ENCODE measurements at places on chromosomes 16 and 17.

- H3K27me3 ChIP-seq, result peaks cover 14% of the 10 kb centered on the region
- DNase-seq, result no peak
- H3K4me3 ChIP-seq, result no peak overlapping the region
- H3K4me1 ChIP-seq, result no peaks in the 10 kb centered on the region
Observed at GRCh38 chr17:33116021-33116551, 124.4 kb downstream of the SPACA3 start.

- H3K4me3 ChIP-seq, result peak overlapping the region; percentile 39
- H3K36me3 ChIP-seq, result peaks cover 4% of the 10 kb centered on the region
- H3K27me3 ChIP-seq, result no peaks in the 10 kb centered on the region
Observed at GRCh38 chr17:76385892-76386786, 1.7 kb downstream of the SPHK1 start.

GRCh38 chr16:27123795-27124409 is 57.2 kb downstream of the C16orf82 start:
- H3K27me3 ChIP-seq, result peaks cover 7% of the 10 kb centered on the region
- DNase-seq, result no peak
- no peaks in the 10 kb centered on the region for H3K4me1 ChIP-seq
- H3K36me3 ChIP-seq, result no peaks in the 10 kb centered on the region
- no peak overlapping the region for H3K4me3 ChIP-seq
- H3K27ac ChIP-seq, result no peak overlapping the region

GRCh38 chr16:77689971-77690370 is 32.3 kb upstream of the NUDT7 start:
- DNase-seq, result no peak
- H3K4me1 ChIP-seq, result no peaks in the 10 kb centered on the region
- H3K36me3 ChIP-seq, result no peaks in the 10 kb centered on the region

GRCh38 chr17:2222901-2223616 is 80.5 kb downstream of the SMG6 start:
- DNase-seq, result no peak
- no peak overlapping the region for H3K4me3 ChIP-seq
- H3K27me3 ChIP-seq, result no peaks in the 10 kb centered on the region
- H3K4me1 ChIP-seq, result peaks cover 11% of the 10 kb centered on the region
- peaks cover 16% of the 10 kb centered on the region for H3K36me3 ChIP-seq

DNA sequence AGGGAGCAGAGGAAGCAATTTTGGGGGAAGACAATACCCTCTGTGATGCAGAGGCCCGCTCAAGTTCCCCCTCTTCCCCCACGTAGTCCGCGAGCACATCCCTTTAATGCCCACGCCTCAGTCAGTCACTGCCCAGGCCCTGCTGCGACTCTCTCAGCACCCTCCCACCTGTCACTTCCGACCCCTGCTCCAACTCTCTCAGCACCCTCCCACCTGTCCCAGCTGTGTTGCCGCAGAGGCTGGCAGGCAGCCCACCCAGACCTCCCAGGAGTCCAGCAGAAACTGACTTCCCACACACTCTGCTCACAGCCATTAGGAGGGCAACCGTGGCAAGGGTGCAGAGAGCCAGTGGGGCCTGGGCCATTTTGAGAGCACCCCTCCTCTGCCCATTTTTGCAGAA is 92.7 kb downstream of the WSCD1 start:
- DNase-seq, result no peak
- H3K36me3 ChIP-seq, result no peaks in the 10 kb centered on the region
- H3K27ac ChIP-seq, result no peak overlapping the region
- H3K27me3 ChIP-seq, result peaks cover 11% of the 10 kb centered on the region
- H3K4me1 ChIP-seq, result no peaks in the 10 kb centered on the region

DNA sequence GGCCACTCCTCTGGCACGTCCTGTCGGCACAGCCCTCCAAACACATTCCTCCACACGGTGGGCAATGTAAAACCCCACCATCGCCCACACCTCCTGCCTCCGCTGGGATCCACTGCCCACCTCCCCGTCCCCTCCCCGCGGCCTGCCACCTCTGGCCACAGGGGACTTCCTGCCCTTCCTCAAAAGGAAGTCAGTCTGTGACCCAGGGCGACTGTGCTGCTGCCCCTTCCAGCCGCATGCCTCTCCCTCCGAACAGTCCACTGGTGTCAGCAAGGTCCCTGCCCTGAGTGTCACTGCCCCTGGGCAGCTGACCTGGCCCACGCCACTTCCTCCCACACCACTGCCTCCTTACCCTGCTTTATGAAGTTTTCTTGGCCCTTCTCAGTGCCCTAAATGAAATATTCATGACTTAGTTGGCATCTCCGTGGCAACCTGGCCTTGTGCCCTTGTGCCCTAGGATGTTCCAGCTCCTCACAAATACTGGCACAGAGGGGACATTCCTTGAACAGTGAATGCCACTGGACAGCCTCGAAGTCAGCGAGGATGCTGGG is 2.0 kb downstream of the PLD6 start:
- H3K4me3 ChIP-seq, result peak overlapping the region; percentile 77
- H3K4me1 ChIP-seq, result peaks cover 13% of the 10 kb centered on the region

DNA sequence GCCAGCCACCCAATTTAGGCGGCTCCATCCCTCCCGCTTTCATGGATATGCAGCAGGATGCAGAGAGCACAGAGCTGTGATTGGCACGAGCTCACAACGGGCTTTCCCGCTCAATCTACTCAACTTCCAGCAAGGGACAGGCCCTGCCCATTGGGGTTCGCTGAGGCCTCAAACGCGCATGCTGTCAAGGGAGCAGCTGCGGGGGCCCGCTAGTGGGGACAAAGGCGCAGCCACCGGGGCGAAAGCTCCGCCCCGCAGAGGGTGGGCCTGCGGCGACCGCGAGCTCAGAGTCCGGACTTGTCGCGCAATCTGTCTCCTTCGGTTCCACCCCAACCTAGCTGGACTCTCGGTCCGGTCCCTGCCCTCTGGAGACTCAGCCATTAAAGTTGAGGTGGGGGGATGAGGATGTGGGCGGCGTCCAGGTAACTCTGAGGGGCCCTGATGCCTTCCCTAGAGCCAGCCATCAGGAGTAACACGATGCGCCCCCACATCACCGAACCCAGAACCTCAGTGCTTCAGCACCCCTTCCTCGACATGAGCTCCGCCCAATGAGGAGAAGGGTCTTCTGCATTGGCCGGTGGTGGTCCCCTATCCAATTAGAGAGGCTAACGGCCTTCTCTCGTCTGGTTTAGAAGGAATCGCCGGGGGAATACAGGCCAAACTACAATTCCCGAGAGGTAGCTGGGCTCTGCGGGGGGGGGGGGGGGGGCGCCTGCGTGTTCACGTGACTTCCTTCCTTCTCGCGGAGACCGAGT is 489 bp upstream of the NFATC3 start:
- H3K27ac ChIP-seq, result peak overlapping the region; percentile 90
- peak overlapping the region; percentile 84 for H3K4me3 ChIP-seq
- no peaks in the 10 kb centered on the region for H3K27me3 ChIP-seq
- H3K4me1 ChIP-seq, result peaks cover 53% of the 10 kb centered on the region

GRCh38 chr17:57084361-57084801 is 665 bp upstream of the AKAP1 start:
- no peaks in the 10 kb centered on the region for H3K36me3 ChIP-seq
- DNase-seq, result no peak
- H3K4me3 ChIP-seq, result peak overlapping the region; percentile 88
- peak overlapping the region; percentile 78 for H3K27ac ChIP-seq

- H3K27me3 ChIP-seq, result peaks cover 19% of the 10 kb centered on the region
- H3K27ac ChIP-seq, result no peak overlapping the region
- peaks cover 3% of the 10 kb centered on the region for H3K4me1 ChIP-seq
- H3K36me3 ChIP-seq, result no peaks in the 10 kb centered on the region
- no peak for DNase-seq
- no peak overlapping the region for H3K4me3 ChIP-seq
Observed at GRCh38 chr16:10575506-10576130, 4.8 kb downstream of the EMP2 start.

DNA sequence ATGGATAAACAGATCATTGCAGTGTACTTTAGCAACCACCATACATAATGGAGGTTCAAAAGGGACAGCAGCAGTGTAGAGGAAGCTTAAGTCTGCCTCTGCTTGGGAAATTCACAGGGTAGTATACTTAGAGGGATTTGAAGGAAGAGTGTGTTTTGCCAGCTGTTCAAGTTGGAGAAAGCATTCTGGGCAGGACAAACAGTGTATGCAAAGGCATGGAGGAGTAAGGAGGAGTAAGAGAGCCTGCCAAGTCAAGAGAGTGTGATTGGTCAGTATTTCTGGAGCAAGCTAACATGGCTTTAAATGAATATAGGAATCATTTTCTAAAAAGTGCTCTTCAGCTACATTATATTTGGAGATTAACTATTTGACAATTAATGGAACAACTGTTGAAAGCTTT is 22.9 kb upstream of the PHAF1 start:
- DNase-seq, result no peak
- H3K27ac ChIP-seq, result no peak overlapping the region
- H3K4me3 ChIP-seq, result no peak overlapping the region
- H3K4me1 ChIP-seq, result peaks cover 2% of the 10 kb centered on the region
- no peaks in the 10 kb centered on the region for H3K27me3 ChIP-seq

DNA sequence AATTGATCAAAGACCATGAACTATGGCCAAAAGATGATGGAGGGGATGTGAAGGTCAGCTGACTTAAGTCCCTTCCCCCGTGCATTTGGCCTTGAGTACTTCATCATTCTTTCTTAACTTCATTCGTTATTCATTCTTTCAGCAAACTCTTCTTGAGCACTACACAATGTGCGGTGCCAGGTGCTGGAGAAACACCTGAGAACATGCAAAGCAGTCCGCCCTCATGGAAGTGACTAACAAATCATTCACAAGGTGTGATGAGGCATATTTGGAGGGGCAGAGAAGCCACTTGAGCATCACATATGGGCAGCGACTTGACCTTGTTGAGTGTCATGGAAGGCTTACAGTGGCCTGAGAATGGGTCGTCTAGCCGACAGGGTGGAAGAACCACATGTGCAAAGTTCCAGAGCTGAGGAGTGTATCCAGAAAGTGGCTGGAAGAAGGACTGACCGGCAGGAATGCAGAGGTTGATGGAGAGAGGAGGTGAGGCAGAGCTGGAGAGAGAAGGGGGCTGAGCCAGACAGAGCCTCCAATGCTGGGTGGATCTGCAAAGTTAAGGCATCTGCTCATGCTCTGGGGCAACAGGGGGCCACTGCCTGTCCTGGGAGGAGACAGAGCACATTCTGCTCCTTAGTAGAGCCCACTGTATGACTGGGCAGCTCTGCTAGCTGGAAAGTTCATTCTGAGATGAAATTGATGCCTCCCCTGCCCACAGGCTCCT is 25.1 kb upstream of the EIF1 start:
- no peak for DNase-seq
- H3K4me1 ChIP-seq, result peaks cover 24% of the 10 kb centered on the region
- H3K27me3 ChIP-seq, result no peaks in the 10 kb centered on the region
- H3K36me3 ChIP-seq, result no peaks in the 10 kb centered on the region
- no peak overlapping the region for H3K27ac ChIP-seq

DNA sequence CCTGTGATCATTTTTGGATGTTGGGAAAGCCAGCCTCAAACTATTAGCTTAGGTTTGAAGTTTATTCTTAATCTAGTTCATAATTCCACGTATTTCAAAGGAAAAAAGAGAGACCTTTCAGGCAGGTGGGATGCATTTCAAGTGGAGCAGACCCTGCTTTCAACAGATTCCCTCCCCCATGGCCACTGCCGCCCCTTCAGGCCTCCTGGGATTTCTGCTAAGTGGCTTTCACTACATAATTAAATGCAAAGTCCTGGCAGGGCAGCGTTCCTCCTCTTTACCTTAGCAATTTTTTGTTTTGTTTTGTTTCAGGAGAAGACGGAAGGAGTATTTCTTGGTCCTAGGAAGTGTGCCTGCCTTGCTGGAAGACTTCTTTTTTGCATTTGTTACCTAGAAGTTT is 36.6 kb downstream of the MAF start:
- H3K27ac ChIP-seq, result no peak overlapping the region
- no peaks in the 10 kb centered on the region for H3K36me3 ChIP-seq
- DNase-seq, result no peak
- no peak overlapping the region for H3K4me3 ChIP-seq
- no peaks in the 10 kb centered on the region for H3K27me3 ChIP-seq
- H3K4me1 ChIP-seq, result no peaks in the 10 kb centered on the region

GRCh38 chr16:14366974-14367707 is 262.9 kb downstream of the PARN start:
- no peaks in the 10 kb centered on the region for H3K36me3 ChIP-seq
- H3K27ac ChIP-seq, result no peak overlapping the region
- peaks cover 3% of the 10 kb centered on the region for H3K4me1 ChIP-seq

DNA sequence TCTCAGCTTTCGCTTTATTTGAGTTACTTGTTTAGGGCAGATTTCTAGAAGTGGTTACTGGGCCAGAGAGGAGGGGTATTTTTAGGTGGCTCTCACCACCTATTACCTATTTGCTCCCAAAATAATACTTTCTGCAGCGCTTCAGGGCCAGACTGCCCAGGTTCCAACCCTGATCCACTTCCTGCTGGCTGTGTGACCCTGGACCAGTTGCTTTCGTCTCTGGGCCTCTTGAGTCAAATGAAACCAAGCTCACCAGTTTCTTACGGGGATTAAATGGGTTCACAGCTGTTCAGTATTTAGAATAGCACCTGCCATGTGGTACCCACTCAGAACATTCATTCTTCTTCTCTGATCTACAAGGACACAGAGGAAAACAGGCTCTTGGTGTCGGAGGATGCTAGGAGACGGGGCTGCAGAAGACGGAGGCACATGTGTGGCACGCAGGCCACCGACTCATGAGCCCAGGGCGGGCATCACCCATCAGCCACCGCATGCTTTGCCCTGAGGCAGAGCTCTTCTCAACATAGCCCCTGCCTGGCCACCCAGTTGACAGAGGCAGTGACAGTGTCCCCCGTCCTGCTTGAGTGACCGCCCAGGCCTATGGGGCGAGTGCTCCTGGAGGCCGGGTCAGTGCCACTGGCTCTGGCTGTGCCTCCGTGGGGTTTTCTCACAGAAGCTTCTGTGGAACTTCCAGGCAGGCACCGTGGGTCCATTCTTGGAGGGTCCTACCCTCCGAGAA is 149.0 kb upstream of the PLCG2 start:
- H3K27me3 ChIP-seq, result no peaks in the 10 kb centered on the region
- H3K36me3 ChIP-seq, result peaks cover 4% of the 10 kb centered on the region
- DNase-seq, result no peak
- peaks cover 13% of the 10 kb centered on the region for H3K4me1 ChIP-seq
- peak overlapping the region; percentile 14 for H3K27ac ChIP-seq

GRCh38 chr16:49431591-49432290 is 58.1 kb downstream of the C16orf78 start:
- no peak overlapping the region for H3K4me3 ChIP-seq
- peaks cover 17% of the 10 kb centered on the region for H3K27me3 ChIP-seq
- no peaks in the 10 kb centered on the region for H3K4me1 ChIP-seq
- no peak overlapping the region for H3K27ac ChIP-seq
- peaks cover 5% of the 10 kb centered on the region for H3K36me3 ChIP-seq

GRCh38 chr16:71430744-71431143 is 11.1 kb downstream of the TLE7 start:
- peaks cover 19% of the 10 kb centered on the region for H3K27me3 ChIP-seq
- peaks cover 2% of the 10 kb centered on the region for H3K36me3 ChIP-seq
- DNase-seq, result no peak
- H3K27ac ChIP-seq, result no peak overlapping the region
- peaks cover 9% of the 10 kb centered on the region for H3K4me1 ChIP-seq

GRCh38 chr17:19338031-19338990 is 24.2 kb downstream of the B9D1 start:
- H3K4me3 ChIP-seq, result no peak overlapping the region
- H3K36me3 ChIP-seq, result peaks cover 1% of the 10 kb centered on the region
- peak; percentile 70 for DNase-seq
- H3K27ac ChIP-seq, result no peak overlapping the region
- H3K4me1 ChIP-seq, result peaks cover 4% of the 10 kb centered on the region
